ENCODE measurements at places on chromosomes 2 and 18. TPM values are rescaled to one million over a fixed set of nuclear protein-coding genes. Genes with fewer than 3 reads are reported as not detected.

GRCh38 chr2:45982096-45982495 lies 315.1 kb upstream of the EPAS1 start:
- no peak overlapping the region for H3K4me3 ChIP-seq
- H3K27me3 ChIP-seq: no peaks in the 10 kb centered on the region
- H3K27ac ChIP-seq: no peak overlapping the region
- no peaks in the 10 kb centered on the region for H3K4me1 ChIP-seq

DNA sequence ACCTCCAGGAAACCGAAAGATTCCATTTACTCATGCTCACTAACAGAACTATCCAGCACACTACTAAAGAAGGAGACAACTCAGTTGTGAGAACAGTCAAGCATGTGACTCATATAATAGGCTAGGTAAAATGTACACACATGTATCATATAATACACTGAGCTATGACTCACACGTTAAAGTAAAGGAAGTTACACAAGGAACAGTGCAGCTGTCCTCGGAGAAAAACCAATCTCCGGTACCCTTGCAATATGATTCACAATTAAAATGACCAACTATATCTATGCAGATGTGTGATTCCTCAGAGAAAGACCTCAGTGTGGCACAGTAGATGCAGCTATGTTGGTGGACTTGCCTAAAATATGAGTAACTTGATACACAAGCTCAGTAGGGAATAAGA lies 76.5 kb downstream of the STRN start:
- H3K36me3 ChIP-seq: no peaks in the 10 kb centered on the region
- no peaks in the 10 kb centered on the region for H3K27me3 ChIP-seq

DNA sequence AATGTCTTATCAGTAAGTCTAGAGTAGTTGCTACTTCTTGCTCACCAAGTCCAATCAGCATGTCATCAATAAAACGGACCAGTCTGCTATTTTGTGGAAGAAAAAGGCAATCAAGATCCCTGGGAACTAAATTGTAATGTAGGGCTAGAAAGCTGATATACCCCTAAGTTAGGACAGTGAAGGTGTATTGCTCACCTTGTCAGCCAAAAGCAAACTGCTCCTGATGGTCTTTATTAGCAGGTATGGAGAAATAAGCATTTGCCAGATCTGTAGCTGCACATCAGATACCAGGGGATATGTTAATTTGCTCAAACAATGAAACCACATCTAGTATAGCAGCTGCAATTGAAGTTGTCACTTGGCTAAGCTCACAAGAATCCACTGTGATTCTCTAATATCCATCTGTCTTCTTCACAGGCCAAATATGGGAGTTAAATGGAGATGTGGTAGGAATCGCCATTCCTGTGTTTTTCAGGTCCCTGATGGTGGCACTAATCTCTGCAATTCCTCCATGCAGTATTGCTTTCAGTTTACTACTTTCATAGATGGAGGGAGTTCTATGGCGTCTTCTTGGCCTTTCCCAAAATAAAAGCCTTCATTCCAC lies 75.0 kb downstream of the TMEM237 start:
- no peaks in the 10 kb centered on the region for H3K4me1 ChIP-seq
- no peaks in the 10 kb centered on the region for H3K36me3 ChIP-seq

DNA sequence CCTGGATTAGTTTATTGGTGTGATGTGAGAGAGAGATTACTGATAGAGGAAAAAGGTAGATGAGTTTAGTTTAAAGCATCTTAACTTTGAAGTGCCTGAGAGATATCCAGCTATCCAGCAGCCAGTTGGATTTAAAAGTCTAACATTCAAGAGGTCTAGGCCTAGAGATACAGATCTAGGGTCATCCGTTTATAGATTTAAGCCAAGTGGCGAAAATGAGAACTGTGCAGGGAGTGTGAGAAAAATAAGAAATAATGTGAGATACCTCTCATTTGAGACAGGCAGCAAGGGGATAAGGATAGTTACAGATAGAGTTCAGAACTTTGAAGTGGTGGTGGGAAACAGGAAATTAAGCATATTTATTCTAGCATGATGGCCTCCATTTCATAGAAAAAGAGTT lies 5.3 kb upstream of the ORC2 start:
- peak overlapping the region; percentile 24 for H3K27ac ChIP-seq
- H3K36me3 ChIP-seq: no peaks in the 10 kb centered on the region
- no peak overlapping the region for H3K4me3 ChIP-seq
- H3K4me1 ChIP-seq: no peaks in the 10 kb centered on the region

DNA sequence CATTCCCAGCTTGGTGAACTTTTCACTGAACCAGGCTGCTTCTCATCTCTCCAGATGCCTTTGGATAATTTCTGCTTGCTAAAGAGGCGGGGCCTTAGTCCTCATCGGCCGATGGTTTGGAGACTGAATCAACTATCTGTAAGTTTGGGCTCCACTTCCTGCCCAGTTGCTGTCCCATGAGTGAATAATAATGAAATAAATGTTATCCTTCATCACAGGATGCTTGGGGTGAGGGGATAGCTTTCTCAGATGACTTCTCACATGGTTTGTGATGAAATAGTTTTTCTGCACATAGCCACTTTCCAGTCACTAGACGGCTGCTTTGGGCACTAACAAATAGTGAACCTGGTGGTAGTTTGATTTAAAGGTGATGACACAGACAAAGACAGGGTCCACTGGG lies 376.6 kb upstream of the TRIB2 start:
- H3K36me3 ChIP-seq: no peaks in the 10 kb centered on the region
- no peak for DNase-seq
- no peaks in the 10 kb centered on the region for H3K4me1 ChIP-seq
- no peak overlapping the region for H3K4me3 ChIP-seq
- no peaks in the 10 kb centered on the region for H3K27me3 ChIP-seq

GRCh38 chr2:32591669-32592463 lies 36.0 kb upstream of the TTC27 start:
- peaks cover 15% of the 10 kb centered on the region for H3K36me3 ChIP-seq
- H3K27ac ChIP-seq: no peak overlapping the region
- no peaks in the 10 kb centered on the region for H3K27me3 ChIP-seq
- no peaks in the 10 kb centered on the region for H3K4me1 ChIP-seq
- H3K4me3 ChIP-seq: no peak overlapping the region
- no peak for DNase-seq

DNA sequence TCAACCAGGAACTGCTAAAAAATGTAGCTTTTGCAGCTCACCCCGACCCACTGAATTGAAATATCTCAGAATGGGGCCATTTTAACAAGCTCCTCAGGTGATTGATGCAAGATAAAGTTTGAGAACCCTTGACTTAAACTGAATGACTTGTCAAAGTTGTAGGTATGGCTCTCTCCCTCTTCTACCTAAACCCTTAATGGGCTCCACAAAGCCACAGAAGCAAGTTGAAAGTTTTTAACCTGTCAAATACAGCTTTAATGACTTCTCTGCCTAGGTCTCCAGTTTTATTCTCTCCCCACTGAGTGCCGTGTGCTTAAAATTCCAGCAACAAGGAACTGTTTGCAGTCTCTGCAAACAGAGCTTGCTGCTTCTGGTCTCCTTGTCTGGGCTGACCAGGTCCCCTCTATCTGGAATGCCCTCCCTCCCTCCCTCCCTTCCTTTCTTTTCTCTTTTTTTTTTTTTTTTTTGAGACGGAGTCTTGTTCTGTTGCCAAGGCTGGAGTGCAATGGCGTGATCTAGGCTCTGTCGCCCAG lies 19.7 kb upstream of the RNF125 start:
- no peaks in the 10 kb centered on the region for H3K4me1 ChIP-seq
- no peak for DNase-seq
- no peak overlapping the region for H3K27ac ChIP-seq
- H3K4me3 ChIP-seq: no peak overlapping the region
- H3K27me3 ChIP-seq: no peaks in the 10 kb centered on the region

GRCh38 chr2:172473167-172473566 lies 45.8 kb downstream of the ITGA6 start:
- DNase-seq: no peak
- H3K36me3 ChIP-seq: peaks cover 24% of the 10 kb centered on the region
- no peak overlapping the region for H3K4me3 ChIP-seq
- no peaks in the 10 kb centered on the region for H3K27me3 ChIP-seq
- no peak overlapping the region for H3K27ac ChIP-seq

DNA sequence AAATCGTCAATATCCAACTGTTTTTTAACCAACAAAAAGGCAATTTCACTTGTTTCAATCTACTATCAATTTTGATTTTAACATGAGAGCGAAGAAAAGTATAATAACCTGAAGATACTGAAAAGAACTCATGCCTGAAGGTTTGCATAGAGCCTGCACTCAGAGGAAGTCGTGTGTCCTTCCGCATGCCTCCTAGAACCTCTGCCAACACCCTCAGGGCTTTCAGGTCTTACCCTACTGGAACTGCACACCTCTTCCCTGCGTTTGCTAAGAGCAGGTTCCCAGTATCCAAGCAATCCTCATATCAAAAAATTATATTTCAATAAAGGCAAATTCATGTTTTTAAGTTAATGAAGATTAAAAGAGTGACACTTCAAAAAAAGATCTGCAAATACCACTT lies 74.7 kb downstream of the PIAS2 start:
- H3K27ac ChIP-seq: no peak overlapping the region
- H3K4me1 ChIP-seq: no peaks in the 10 kb centered on the region
- no peak for DNase-seq
- H3K27me3 ChIP-seq: no peaks in the 10 kb centered on the region

DNA sequence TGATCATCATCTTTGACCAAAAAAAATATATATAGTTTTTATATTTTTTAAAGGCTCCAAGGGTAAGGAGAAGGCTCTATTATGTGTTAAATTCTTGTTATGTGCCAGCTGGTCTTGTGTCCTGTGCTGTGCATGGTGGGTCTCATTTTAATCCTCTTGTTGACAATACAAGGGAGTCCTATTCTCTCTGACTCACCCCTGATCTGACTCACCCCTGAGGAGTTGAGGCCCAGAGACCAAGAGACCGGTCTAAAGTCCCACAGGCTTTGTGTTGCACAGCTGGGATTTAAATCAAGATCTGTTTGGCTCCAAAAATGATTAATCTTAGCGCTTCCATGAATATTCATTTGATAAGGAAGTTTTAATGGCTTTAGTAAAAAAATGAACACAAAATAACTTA lies 25.7 kb downstream of the MC2R start:
- H3K27me3 ChIP-seq: no peaks in the 10 kb centered on the region
- H3K4me3 ChIP-seq: no peak overlapping the region
- H3K27ac ChIP-seq: no peak overlapping the region
- DNase-seq: no peak
- H3K4me1 ChIP-seq: no peaks in the 10 kb centered on the region
- no peaks in the 10 kb centered on the region for H3K36me3 ChIP-seq

GRCh38 chr18:58258692-58259342 lies 214.8 kb downstream of the NEDD4L start:
- H3K27me3 ChIP-seq: no peaks in the 10 kb centered on the region
- H3K4me3 ChIP-seq: no peak overlapping the region
- peaks cover 3% of the 10 kb centered on the region for H3K4me1 ChIP-seq
- no peak for DNase-seq
- H3K27ac ChIP-seq: no peak overlapping the region

- H3K4me1 ChIP-seq: no peaks in the 10 kb centered on the region
- no peaks in the 10 kb centered on the region for H3K27me3 ChIP-seq
- no peak overlapping the region for H3K4me3 ChIP-seq
- H3K27ac ChIP-seq: no peak overlapping the region
- no peaks in the 10 kb centered on the region for H3K36me3 ChIP-seq
- DNase-seq: no peak
Observed at GRCh38 chr2:208657468-208657867, 250.9 kb downstream of the PTH2R start.

GRCh38 chr18:42052122-42052708 lies 97.2 kb downstream of the PIK3C3 start:
- H3K36me3 ChIP-seq: no peaks in the 10 kb centered on the region
- no peaks in the 10 kb centered on the region for H3K27me3 ChIP-seq
- DNase-seq: no peak
- no peak overlapping the region for H3K27ac ChIP-seq
- H3K4me3 ChIP-seq: no peak overlapping the region
- H3K4me1 ChIP-seq: no peaks in the 10 kb centered on the region

GRCh38 chr2:127637725-127638252 lies 8.2 kb upstream of the GPR17 start:
- no peaks in the 10 kb centered on the region for H3K27me3 ChIP-seq
- peaks cover 63% of the 10 kb centered on the region for H3K4me1 ChIP-seq
- H3K4me3 ChIP-seq: no peak overlapping the region
- peak overlapping the region; percentile 92 for H3K27ac ChIP-seq

GRCh38 chr2:148667113-148667836 lies 22.7 kb downstream of the EPC2 start:
- H3K27ac ChIP-seq: no peak overlapping the region
- H3K4me1 ChIP-seq: no peaks in the 10 kb centered on the region
- H3K27me3 ChIP-seq: no peaks in the 10 kb centered on the region
- H3K36me3 ChIP-seq: no peaks in the 10 kb centered on the region

DNA sequence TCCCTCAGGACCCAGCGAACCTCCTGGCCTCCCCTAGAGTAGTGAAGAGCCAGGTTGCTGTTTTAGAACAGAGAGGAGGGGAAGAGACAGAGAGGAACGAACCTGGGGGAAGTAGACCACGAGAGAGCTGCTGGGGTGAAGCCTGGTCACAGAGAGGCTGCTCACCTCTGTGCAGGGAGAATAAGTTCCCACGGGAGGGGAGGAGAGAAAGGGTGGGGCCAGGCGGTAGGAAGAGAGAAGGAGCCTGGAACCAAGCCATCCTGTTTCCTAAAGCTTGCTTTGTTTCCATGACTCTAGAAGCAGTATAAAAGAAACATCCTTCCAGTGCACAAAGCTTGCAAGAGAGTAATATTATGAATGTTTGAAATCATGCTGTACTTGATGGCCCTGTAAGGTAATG lies 147.9 kb downstream of the MYT1L start:
- H3K4me3 ChIP-seq: no peak overlapping the region
- no peaks in the 10 kb centered on the region for H3K27me3 ChIP-seq
- H3K36me3 ChIP-seq: no peaks in the 10 kb centered on the region

DNA sequence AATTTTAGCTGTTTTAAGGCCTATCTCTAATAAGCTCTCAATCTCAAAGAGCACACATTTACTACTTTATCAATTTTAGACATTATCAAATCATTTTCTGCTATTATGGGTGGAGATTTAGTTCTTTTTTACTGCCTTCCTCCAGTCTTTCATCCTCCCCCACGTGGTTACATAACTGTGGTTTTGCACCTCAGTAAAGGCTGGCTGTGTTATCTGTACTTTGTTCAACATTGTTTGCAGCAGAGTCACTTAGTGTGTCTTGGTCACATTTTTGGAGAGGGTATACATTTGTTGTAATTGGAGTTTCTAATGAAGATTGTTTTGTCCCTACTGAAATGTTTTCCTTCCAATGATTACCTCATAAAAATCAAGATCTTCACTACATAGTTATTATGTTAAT lies 549.6 kb upstream of the CELF4 start:
- DNase-seq: no peak
- H3K27me3 ChIP-seq: no peaks in the 10 kb centered on the region
- H3K4me3 ChIP-seq: no peak overlapping the region

DNA sequence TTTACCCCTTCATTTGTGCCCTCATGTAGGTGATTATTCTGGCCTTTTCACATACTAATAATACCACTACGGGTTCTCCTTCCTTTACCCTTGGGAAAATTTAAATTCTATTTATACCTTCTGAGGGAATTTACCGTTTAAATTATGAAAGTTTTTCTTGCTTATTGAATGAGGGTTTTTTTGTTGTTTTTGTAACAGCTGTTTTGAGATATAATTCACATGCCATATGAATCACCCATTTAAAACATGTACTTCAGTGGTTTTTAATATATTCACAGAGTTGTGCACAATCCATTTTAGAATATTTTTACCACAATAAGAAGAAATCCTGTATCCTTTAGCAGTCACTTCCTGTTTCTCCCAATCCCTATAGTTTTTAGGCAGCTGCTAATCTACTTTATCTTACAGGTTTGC lies 54.7 kb downstream of the EML4 start:
- peaks cover 18% of the 10 kb centered on the region for H3K4me1 ChIP-seq
- H3K4me3 ChIP-seq: no peak overlapping the region
- no peak for DNase-seq
- no peaks in the 10 kb centered on the region for H3K36me3 ChIP-seq
- H3K27ac ChIP-seq: no peak overlapping the region

Gene SCN7A
- total RNA-seq: 139 TPM

Gene GNLY
- 4.2 TPM for total RNA-seq

Gene CDH20
- total RNA-seq: 0.90 TPM

Gene HAAO
- total RNA-seq: 24.1 TPM

Gene TXNDC2
- total RNA-seq: not detected

Gene GLI2
- total RNA-seq: 7.5 TPM
